ENCODE measurements at places on chromosomes 7 and 10. TPM values are rescaled to one million over a fixed set of nuclear protein-coding genes. Genes with fewer than 3 reads are reported as not detected.
A peak's percentile ranks its signal among the peaks of the same experiment; 100 is the strongest.

Gene PIP
- total RNA-seq, result not detected

Gene AKR1D1
- total RNA-seq, result not detected

Gene PNLIP
- total RNA-seq, result not detected

Gene NME8
- not detected for total RNA-seq

Gene ADIRF
- total RNA-seq, result 67.8 TPM

Gene PIP4K2A
- 18.3 TPM for total RNA-seq

Gene RBM20
- 51.7 TPM for total RNA-seq

Gene CCL24
- total RNA-seq, result not detected

Gene GOLGA7B
- total RNA-seq, result 1.3 TPM

DNA sequence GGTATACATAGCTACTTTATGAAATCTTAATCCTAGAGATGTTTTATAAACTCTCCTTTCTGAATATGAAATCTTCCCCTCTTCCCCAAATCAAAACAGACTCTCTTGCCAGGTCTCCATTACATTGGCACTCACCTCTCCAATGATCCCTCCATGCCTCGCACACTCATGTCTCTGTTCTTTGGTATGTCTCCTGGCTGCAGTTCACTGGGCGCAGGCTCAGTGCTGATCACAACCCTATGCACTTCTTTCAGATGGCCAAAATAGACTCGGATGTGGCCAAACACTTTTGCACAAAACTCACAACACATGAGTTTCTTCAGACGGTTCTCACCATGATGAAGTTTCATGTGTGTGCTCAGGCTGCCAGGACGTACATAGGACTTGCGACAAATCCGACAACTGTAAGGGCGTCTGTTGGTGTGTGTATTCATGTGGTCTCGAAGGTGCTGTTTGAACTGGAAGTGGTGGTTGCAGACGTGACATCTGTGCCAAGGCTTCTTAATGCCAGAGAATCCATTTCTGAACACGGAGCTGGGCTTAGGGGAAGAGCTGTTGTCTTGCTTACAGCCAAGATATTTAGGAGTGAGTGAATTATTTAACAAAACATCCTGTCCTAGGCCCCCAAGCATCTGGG is 183.2 kb downstream of the ZNF438 start:
- DNase-seq, result no peak

DNA sequence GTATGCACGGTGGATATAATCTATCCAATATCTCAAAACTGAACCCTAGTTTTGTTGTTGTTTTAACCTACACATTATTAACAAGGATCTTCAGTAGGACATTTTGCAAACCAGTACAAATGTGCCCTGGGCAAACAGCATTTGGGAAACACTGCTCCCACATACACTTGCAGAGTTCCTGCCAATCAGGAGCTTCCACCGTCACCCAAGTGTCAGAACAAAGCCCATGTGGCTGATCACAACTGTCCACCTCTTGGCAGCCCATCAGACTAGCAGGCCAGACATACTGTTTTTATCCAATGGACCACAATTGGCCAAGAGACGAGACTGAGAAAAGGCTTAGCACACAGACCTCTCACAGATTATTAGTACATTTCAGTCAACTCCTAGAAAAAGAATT is 200.4 kb downstream of the FAM107B start:
- DNase-seq, result no peak

GRCh38 chr7:94655848-94656657 is at the start of gene SGCE:
TSS of gene SGCE (minus strand) at chr7:94656133. CDS start at chr7:94656098, 35 bp downstream.
- peak; percentile 66 for DNase-seq

DNA sequence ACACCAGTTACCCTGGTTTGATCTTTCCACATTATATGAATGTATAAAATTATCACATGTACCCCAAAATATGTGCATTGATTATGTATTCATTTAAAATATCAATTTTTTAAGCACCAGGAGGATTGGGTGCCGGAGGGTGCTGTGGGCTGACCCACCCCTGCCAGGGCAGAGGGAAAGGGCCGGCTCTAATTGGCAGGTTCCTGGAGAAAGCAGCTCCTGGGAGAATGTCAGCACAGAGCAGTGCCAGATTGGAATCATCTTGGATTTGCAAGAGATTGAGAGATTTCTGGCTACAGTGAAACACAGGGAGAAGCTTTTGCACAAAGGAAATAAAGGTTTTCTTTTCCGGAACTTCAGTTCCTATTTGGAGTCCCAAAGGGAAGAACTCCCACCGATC is 264.4 kb upstream of the TCERG1L start:
- no peak for DNase-seq

GRCh38 chr7:5420067-5420880 is 3.4 kb downstream of the TNRC18 start:
- DNase-seq, result no peak

GRCh38 chr10:61907011-61907410 is 5.5 kb downstream of the ARID5B start:
- no peak for DNase-seq

DNA sequence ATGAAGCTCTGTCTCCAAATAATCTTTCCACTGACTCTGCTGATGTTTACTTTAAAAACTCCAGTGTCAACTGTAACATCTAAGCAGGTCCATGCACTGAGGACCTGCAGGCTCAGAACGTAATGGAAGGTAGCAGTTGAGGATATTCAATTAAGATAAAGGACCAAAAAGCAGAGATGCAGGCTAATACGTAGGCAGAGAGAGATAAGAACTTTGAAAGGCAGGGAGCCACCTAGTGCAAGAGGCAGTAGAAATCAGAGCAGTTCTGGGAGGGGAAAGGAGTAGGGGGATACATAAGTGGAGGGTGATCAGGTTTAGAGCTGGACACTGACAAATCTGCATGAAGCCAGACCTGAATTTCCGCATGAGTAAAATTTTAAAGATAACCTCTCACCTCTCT is 114.5 kb upstream of the POM121L12 start:
- DNase-seq, result no peak

DNA sequence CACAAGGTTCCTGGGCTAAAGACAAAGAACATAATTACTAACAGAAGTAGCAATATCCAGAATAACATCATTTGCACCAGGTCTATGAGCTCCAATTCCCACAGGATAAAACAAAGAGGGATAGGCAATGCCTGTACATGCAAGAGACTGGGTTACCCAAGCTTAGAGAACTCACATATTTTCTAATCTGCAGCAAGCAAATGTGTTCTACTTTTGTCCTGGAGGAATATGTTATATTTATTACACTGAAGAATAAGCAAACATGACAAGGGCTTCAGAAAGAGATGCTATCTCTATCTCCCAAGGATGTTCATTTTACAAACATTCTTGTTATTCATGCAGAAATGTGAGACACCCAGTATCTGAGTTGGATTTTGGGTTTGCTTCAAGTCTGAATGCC is 118.6 kb downstream of the MDFIC start:
- DNase-seq, result no peak

- DNase-seq, result no peak
Observed at GRCh38 chr7:116377721-116378120, 121.8 kb upstream of the CAV2 start.

- DNase-seq, result no peak
Observed at GRCh38 chr7:71612911-71613310, 481.0 kb downstream of the GALNT17 start.

GRCh38 chr7:43538404-43538771 is 44.5 kb upstream of the STK17A start:
- DNase-seq, result no peak

DNA sequence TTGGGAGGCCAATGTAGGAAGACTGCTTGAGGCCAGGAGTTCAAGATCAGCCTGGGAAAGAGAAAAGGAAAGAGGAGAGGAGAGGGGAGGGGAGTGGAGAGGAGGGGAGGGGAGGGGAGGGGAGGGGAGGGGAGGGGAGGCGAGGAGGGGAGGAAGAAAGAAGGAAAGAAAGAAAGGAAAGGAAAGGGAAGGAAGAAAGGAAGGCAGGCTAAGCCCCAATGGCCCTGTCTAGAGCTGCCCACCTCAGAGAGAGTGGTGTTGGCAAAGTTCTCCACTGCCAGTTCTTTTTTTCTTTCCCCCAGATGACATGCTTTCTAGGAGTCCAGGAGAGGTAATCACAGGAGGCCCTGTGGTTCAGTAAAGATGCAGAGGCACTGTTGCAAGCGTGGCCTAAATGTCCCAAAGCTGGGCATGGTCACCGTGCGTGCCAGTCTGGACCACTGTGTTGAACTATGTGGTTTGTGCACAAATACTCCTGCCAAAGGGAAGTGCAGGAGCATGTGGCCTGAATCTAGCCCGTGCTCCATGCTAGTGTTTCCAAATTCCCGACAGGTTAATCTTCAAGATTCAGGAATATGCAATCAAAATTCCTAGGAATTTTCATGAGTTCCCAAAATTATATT is 39.7 kb downstream of the ODAD2 start:
- no peak for DNase-seq

- DNase-seq, result no peak
Observed at GRCh38 chr7:51344406-51345138, 28.0 kb upstream of the COBL start.

- no peak for DNase-seq
Observed at GRCh38 chr7:2612445-2613097, 19.2 kb upstream of the TTYH3 start.

DNA sequence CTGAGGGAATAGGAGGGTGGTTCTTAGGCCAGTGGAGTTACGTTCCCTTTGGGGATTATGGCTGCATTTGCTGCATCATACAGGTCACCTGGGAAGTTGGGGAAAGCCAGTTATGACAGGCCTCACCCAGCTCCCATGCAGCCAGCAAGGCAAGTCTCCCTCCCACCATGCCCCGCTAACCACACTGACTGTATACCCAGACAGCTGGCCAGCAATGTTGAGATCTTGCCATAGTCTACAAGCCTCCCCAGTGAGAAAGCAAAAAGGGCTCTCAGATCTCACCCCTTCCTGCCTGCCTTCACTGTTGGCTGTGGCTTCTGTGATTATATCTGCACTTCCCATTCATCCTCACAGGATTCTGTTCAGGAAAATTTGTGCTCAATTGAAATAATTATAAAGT is 133.3 kb upstream of the HGF start:
- DNase-seq, result no peak

- no peak for DNase-seq
Observed at GRCh38 chr7:34327681-34328080, 330.3 kb upstream of the NPSR1 start.

DNA sequence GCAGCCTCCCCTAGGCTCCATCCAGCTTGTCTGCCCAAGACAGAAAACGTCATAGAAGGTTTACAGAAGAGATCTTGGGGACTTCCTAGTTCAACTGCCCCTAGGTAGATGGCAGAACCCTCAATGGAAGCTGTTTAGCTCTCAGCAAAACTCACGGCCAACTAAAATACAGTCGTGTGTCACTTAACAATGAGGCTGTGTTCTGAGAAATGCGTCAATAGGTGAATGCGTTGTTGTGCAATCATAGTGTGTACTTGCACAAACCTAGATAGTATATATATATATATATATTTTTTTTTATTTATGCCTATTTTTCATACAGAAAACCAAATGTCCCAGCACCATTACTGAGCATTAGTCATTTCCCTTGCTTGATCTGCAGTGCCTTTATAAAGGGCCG is 100.4 kb upstream of the SH2B2 start:
- no peak for DNase-seq

GRCh38 chr10:74150204-74150989 is at the start of gene AP3M1:
TSS of gene AP3M1 (minus strand) at chr10:74150828. CDS start at chr10:74138379, 12,449 bp downstream.
- peak; percentile 78 for DNase-seq

DNA sequence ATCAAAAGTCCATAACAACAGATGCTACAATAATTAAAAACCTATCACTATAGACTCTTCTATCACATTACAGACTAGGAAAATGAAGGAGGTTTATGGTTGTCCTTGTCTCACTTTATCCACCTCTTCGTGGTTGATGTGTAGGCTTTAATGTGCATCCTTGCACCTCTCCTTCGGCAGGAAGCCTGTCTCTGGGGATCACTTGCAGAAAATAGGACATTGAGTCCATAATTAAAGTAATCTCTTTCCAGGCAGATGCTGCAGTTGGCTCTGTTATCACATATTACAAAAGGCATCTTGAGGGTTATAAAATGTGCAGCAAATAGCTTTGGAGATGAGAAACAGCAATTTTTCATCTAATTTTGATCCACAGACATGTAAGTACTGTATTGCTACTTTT is 168.4 kb downstream of the RELN start:
- no peak for DNase-seq

DNA sequence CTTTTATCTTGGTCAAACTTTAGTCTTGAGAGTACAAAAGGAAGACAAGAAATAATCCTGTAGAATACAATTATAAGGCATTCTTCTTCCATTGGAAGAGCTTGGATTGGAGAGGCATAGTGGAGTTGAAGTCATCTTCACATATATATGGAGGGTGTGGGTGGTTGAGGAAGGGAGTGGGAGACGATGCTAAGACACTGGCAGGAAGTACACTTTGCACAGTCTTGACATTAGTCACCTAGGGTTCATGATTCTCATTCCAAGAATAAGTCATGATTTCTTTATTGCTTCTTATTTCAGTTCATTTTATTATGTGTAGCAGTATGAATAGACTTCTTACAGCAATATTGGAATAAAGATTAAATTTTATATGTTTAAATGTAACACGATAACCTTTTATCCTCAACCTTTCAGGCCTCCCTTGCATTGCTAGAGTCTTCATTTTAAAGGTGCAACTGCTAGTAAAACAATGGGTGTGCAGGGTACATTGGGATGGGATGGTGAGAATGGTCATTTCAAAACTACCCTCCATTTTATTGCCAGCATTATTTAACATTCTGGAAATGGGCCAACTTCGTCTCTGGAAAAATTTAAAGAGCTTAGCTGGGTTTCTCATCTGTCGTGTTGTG is 12.3 kb upstream of the SLC26A3 start:
- DNase-seq, result no peak

- no peak for DNase-seq
Observed at GRCh38 chr10:66350622-66351399, 575.0 kb upstream of the LRRTM3 start.

Measured in right atrium auricular region (tissue), 2 donors.